Trophoblast cell (in vitro differentiated cells and primary cell): ENCODE measurements at places on chromosomes 1 and 21.

- no peak overlapping the region for H3K4me3 ChIP-seq
- DNase-seq, result no peak
- no peaks in the 10 kb centered on the region for H3K36me3 ChIP-seq
These were observed 58.6 kb upstream of the ZNF281 start for GRCh38 chr1:200468264-200469001.

- H3K27ac ChIP-seq, result no peak overlapping the region
- peaks cover 4% of the 10 kb centered on the region for H3K36me3 ChIP-seq
- H3K27me3 ChIP-seq, result no peaks in the 10 kb centered on the region
- no peak overlapping the region for H3K4me3 ChIP-seq
- no peak for DNase-seq
These were observed 134.2 kb downstream of the TLR5 start for GRCh38 chr1:223008808-223009207.

GRCh38 chr1:82597649-82598048 is 796.9 kb downstream of the ADGRL2 start:
- no peaks in the 10 kb centered on the region for H3K36me3 ChIP-seq
- DNase-seq, result no peak
- no peak overlapping the region for H3K4me3 ChIP-seq
- H3K4me1 ChIP-seq, result no peaks in the 10 kb centered on the region
- H3K27me3 ChIP-seq, result no peaks in the 10 kb centered on the region

DNA sequence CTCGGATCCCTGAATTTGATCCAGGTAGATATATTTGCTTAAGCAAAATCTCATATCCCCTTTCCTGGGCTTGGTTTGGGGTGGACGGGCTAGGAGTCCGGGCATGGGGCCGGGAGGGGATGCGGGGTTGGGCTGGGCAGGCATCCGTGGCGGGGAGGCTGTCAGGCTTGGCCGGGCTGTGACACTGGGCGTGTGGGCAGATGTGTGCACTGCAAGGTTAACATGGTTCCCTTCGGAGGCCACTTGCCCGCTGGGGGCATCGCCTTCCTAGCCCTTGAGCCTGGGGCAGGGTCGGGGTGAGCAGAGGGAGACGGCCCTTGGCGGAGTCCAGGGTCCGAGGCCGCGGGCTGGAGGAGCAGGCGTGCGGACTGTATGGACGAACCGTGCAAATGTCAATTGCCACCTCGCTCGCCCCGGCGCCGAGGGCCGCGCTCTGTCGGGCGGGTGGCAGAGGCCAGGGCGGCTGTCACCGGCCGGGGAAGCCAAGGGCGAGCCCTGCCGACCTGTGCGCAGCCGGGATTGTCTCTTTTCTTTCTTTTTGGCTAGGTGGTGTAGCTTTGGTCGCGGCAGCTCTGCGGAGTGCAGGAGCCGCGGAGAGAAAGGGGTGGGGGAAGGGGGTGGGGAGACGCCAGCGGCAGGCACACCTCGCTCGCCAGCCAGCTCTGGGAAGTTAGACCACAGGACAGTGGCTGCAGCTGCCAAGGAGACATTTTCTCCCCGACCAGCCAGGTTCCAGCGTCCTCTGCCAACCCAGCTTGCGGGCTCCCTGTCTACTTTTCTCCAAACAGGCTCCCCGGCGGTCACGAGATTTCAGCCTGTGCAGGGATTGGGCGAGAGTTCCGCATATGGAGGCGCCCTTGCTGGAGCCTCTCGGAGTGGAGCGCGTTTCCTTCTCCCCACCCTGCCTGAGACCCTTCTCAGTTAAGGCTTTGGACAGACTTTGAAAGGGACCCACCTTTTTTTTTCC is 1.3 kb downstream of the RCOR3 start:
- H3K4me1 ChIP-seq, result peaks cover 5% of the 10 kb centered on the region
- DNase-seq, result peak; percentile 77
- H3K4me3 ChIP-seq, result peak overlapping the region; percentile 84
- no peaks in the 10 kb centered on the region for H3K27me3 ChIP-seq
- peak overlapping the region; percentile 41 for H3K27ac ChIP-seq

DNA sequence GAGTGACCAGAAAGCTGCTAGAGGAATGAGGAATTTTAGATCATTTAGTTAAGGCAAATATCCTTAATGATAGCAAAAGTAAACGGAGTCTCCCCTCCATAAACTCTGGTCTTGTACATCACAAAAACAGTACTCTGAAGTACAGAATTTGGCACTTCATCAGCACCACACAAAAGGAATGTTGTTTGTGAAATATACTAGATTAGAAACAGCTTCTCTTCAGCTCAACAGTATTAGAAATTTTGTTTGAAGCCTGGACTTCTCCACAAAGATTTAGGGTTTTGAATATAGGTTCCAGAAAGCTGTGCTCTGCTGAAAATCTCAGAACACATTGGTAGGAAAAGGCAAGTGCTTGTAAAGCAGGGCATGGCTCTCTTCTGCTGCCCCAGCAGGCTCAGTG is 135.1 kb upstream of the PTGFR start:
- H3K4me1 ChIP-seq, result no peaks in the 10 kb centered on the region
- DNase-seq, result no peak
- H3K36me3 ChIP-seq, result no peaks in the 10 kb centered on the region
- H3K4me3 ChIP-seq, result no peak overlapping the region

DNA sequence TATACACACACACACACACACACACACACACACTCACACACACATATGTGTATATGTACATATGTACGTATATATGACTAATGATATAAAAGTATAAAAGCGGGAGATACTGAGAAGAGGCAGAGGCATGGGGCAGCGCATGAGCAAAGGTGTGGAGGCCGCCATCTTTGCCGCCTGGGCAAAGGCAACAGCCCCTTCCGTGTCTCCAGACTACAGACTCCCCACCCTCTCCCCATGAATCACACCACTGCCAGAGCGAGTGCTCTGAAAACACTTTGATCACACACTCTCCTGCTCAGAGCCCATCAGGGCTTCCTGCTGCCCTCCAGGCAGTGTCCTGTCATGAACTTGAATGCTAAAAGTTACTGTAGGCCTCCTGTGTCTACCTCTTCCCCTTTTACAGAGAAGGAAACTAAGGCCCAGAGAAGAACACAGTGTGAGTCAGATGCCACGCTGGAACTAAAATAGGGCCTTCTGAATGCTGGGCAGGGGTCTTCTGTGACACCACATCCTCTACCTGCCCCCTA is 54.7 kb upstream of the SSBP3 start:
- H3K4me1 ChIP-seq, result peaks cover 17% of the 10 kb centered on the region
- H3K27me3 ChIP-seq, result no peaks in the 10 kb centered on the region
- H3K4me3 ChIP-seq, result no peak overlapping the region
- no peaks in the 10 kb centered on the region for H3K36me3 ChIP-seq
